ENCODE measurements at places on chromosomes 7 and 10. TPM values are rescaled to one million over a fixed set of nuclear protein-coding genes. Genes with fewer than 3 reads are reported as not detected.

- DNase-seq = no peak
- H3K36me3 ChIP-seq = no peaks in the 10 kb centered on the region
- H3K27ac ChIP-seq = no peak overlapping the region
- peaks cover 55% of the 10 kb centered on the region for H3K27me3 ChIP-seq
- no peak overlapping the region for H3K4me3 ChIP-seq
These were observed 75.1 kb upstream of the PRKG1 start for GRCh38 chr10:50999163-50999562.

GRCh38 chr10:110651044-110651958 is 7.2 kb downstream of the RBM20 start:
- no peak overlapping the region for H3K4me3 ChIP-seq
- H3K4me1 ChIP-seq = peaks cover 62% of the 10 kb centered on the region
- no peak for DNase-seq
- no peaks in the 10 kb centered on the region for H3K36me3 ChIP-seq

DNA sequence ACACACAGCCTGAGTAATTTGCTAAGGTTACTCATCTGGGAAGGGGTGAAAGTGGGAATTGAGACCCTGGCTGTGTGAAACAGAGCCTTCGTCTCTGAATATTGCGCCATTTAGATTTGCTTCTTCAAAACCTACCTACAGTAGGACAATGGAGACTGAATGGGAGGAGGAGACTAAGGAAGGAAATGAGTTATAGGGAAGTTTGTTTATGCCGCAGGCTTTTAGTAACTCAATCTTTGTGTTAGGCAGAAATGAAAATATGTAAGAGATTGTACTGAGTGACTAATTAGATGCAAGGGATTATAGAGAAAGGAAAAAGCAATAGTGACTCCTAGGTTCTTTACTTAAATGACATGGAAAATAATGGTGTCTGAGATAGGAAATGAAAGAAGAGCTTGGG is 80.2 kb downstream of the KCND2 start:
- H3K27me3 ChIP-seq = no peaks in the 10 kb centered on the region
- H3K4me3 ChIP-seq = no peak overlapping the region
- no peak overlapping the region for H3K27ac ChIP-seq
- no peaks in the 10 kb centered on the region for H3K36me3 ChIP-seq
- DNase-seq = no peak
- no peaks in the 10 kb centered on the region for H3K4me1 ChIP-seq

DNA sequence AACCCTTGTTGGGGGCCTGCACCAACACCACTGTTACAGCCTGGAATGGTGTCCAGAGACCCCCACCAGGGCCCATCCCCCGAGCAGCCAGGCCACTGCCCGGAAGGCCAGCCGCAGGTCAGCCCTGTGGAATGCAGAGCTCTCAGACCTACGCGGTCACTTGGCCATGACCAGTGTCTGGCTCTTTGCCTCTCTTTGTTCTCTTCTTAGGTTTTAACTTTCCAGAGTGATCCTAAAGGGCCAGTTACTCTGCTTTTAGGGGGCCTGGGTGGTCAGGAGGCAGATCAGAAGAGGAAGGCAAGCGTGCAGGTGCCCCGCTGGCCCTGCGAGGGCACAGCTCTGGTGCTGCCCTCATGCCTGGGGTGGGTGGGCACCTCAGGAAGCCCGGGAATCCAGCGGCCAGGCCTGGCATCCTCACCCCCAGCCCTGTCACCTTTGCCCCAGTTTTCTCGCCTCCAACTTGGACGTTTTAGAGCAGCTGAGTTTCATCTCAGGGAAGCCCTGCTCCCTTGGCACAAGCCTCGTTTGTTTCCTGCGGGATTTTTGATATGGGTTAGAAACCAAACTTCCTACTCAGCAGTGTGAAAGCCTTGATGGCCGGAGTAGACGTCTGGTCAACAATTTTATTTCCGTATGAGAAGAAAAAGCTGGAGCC is 62.5 kb upstream of the CHST15 start:
- no peaks in the 10 kb centered on the region for H3K27me3 ChIP-seq
- H3K36me3 ChIP-seq = no peaks in the 10 kb centered on the region
- H3K4me1 ChIP-seq = peaks cover 15% of the 10 kb centered on the region
- H3K4me3 ChIP-seq = no peak overlapping the region
- no peak overlapping the region for H3K27ac ChIP-seq

DNA sequence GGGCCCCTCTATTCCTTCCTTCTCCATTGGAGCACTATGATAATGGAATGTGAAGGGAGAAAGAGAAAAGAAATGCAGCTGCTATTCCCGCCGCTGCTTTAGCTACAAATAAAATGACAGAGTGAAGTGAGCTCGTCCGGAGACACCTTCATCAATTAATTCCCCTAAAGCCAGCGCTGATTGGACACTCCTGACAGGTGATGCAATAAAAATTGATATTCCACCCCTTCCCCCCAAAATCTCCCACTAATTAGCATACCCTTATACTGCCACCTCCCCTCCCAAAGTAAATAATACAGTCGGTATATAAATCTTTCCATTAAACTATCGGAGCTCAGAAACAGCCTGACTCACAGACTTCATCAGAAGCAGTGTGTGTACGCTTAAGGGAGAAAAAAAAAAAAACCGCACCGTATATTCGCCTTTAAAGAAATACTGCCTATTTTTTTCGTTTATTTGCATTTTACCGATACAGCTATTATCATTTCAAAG is 7.3 kb downstream of the SKIDA1 start:
- no peaks in the 10 kb centered on the region for H3K36me3 ChIP-seq
- peak overlapping the region; percentile 59 for H3K4me3 ChIP-seq
- H3K27me3 ChIP-seq = no peaks in the 10 kb centered on the region

DNA sequence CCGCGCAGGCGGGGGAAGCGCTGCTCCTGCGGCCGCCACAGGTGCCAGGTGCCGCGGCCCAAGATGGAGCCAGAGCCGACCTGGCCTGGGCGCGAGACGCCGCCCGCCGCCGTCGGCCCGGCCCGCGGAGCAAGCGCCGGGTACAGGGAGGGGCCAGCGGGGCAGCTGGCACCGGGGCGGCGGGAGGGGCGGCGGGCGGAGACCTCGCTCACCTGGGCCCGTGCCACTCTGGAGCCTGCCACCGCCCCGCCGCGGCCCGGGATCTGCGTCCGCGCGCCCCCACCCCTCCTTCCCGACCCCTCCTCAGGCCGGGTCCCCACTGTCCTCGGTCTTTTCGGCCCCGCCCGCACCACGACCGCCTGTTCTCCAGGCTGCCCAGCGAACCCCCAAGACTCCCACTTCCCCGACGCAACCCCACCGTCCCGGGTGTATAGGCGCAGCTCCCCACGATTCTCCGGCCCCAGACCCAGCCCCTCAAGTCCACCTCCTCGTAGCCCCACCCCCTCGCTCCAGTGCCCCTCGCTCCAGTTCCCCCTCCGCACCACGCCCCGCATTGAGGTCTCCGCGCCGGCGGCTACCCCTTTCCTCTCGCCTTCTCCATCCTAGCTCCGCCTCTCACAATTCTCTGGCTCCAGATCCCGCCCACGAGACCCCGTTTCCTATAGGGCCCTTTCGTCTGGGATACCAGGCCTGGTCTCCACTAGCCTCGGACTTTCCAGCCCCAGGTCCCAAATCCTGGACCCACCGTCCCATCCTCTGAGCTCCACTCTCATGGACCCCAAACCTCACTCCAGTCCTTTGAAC is at the start of gene GPRIN2:
Gene GPRIN2, minus strand, starts transcription at position 144 of the 804 bp plus-strand sequence. CDS start 5,922 bp downstream, outside the sequence.
- peaks cover 63% of the 10 kb centered on the region for H3K27me3 ChIP-seq
- no peaks in the 10 kb centered on the region for H3K4me1 ChIP-seq
- H3K27ac ChIP-seq = no peak within 1 kb of the TSS

- H3K27me3 ChIP-seq = no peaks in the 10 kb centered on the region
- DNase-seq = no peak
- no peaks in the 10 kb centered on the region for H3K36me3 ChIP-seq
- no peak overlapping the region for H3K27ac ChIP-seq
- H3K4me3 ChIP-seq = no peak overlapping the region
- no peaks in the 10 kb centered on the region for H3K4me1 ChIP-seq
These were observed 82.0 kb downstream of the RNF133 start for GRCh38 chr7:122616951-122617350.

DNA sequence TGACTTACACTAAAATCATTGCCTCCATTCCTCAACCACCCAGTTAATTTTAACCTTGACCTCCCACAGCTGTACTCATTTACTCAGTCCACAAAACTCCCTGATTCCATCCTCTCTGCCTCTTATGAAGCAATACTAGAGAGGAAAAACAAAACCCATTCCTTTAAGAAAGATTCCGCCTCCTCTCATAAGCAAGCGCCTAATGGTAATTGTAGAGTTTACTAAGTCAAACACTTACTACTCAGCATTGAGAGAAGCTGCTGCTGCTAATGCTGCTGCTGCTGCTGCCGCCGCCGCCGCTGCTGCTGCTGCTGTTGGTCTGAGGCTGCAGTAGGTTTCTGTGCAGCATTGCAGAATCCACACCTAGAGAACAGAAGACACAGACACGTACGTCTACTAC is 2.1 kb upstream of the ADD3 start:
- H3K27me3 ChIP-seq = no peaks in the 10 kb centered on the region
- peak overlapping the region; percentile 6 for H3K27ac ChIP-seq
- peaks cover 33% of the 10 kb centered on the region for H3K4me1 ChIP-seq

- no peak for DNase-seq
- H3K36me3 ChIP-seq = no peaks in the 10 kb centered on the region
These were observed 25.8 kb upstream of the CASD1 start for GRCh38 chr7:94483843-94484242.

DNA sequence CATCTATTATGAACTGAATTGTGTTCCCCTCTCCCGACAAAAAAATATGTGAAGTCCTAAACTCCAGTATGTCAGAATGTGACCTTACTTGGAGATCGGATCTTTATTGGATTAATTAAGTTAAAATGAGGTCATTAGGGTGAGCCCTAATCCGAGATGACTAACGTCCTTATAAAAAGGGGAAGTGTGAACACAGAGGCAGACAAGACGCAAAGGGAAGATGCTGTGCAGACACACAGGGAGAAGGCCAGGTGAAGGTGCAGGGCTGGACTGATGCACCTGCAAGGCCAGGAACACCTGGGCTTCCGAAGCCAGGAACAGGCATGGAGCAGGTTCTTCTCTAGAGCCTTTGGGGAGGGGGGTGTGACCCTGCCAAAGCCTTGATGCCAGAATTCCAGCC is 187.8 kb downstream of the PARD3 start:
- H3K4me1 ChIP-seq = no peaks in the 10 kb centered on the region
- H3K4me3 ChIP-seq = no peak overlapping the region
- no peak for DNase-seq
- H3K27me3 ChIP-seq = no peaks in the 10 kb centered on the region
- no peak overlapping the region for H3K27ac ChIP-seq

- H3K4me1 ChIP-seq = no peaks in the 10 kb centered on the region
- H3K36me3 ChIP-seq = no peaks in the 10 kb centered on the region
- H3K27me3 ChIP-seq = no peaks in the 10 kb centered on the region
- no peak for DNase-seq
- H3K27ac ChIP-seq = no peak overlapping the region
- H3K4me3 ChIP-seq = no peak overlapping the region
These were observed 183.4 kb downstream of the PTPRN2 start for GRCh38 chr7:158404031-158404761.

Gene SORCS1
- 0.50 TPM for total RNA-seq

Gene SEMA3A
- total RNA-seq = 22.8 TPM

Data from A673 (cell line).